ENCODE measurements at places on chromosomes 11 and 22. TPM values are rescaled to one million over a fixed set of nuclear protein-coding genes. Genes with fewer than 3 reads are reported as not detected.

GRCh38 chr22:50107529-50107928 is 17.7 kb downstream of the MOV10L1 start:
- DNase-seq = no peak

DNA sequence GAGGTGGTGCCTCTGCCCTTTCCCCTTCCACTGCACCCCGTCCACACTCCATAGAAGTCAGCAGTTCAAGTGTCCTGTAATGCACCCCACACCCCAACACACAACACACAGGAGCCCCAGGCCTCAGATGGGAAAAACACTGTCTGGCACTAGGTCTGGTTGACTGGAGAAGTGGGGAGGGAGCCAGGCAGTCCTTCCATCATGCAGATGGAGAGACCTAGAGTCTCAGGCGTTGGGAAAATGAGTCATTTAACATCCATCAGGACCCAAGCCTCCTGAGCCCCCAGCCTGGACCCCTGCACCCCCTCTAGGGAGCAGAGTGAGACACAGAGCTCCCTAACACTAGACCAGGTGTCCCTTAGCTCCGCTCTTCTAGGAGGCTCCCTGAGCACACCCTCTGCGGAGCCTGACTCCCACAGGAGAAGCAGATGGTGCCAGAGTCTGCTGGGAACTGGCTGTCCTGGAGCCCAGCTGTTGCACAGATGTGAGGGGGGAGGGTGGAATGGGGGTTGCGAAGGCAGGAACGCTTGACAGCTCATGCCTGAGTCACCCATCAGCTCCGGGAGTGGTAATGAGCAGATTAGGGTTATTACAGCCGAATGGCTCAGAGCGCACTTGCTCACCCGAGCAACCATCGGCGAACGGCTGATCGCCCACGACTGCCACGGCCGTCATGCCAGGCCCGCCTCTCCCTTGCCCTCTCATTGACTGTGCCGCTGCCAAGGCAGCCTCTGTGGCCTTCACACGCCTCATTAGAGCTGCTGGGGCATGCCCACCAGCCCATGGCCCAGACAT is 22.1 kb upstream of the SYT7 start:
- DNase-seq = peak; percentile 98

- DNase-seq = no peak
These were observed 62.6 kb upstream of the SLC6A5 start for GRCh38 chr11:20536784-20537183.

- DNase-seq = no peak
These were observed 151.5 kb upstream of the RASSF10 start for GRCh38 chr11:12857572-12857971.

Gene GLYAT
- total RNA-seq = not detected

Gene CTTN
- total RNA-seq = 364 TPM

Gene MAJIN
- not detected for total RNA-seq

DNA sequence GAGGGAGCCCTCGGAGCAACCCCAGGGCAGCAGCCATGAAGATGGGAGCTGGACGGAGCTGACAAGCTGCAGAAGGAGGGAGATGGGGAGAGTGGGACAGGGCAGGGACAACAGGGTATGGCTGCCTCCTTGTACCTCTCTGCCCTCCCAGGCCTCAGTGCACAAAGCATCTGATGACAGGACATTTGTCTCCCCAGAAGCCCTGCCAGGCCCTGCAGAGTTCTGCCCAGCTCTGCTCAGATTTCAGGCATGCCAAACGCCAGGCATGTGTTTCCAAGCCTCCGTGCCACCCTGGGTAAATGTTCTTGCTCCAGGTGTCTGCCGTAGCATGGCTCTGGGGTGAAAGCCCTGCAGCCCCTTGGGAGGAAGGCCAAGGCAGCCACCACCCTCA is 1.1 kb upstream of the IFITM10 start:
- no peak for DNase-seq

GRCh38 chr11:95790933-95791708 is 823 bp downstream of the CEP57 start:
- DNase-seq = peak; percentile 63

Gene SRRD
- total RNA-seq = 27.1 TPM

DNA sequence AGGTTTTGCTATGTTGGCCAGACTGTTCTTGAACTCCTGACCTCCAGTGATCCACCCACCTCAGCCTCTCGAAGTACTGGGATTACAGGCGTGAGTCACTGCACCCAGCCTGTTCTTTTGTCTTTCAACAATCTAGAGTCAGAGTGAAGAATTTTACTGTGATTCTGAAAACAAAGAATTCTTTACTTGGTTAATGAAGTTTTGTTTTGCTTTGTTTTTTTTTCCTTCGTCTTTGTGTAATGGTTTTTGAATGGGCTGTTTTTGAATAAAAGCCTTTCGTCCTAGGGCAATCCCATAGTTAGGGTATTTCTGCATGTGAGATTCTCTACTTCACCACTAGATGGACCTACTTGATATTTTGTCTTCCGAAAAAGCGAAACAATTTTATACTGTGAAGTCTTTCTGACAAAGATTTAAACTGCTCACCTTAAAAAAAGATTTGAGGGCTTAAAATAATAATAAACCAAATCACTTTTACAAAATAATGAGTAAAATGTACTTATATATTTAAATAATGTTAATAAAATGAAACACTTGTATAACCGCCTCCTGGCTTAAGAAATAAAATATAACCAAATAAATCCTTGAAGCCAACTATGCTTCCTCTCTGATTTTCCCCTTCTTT is 43.4 kb upstream of the SC5D start:
- DNase-seq = peak; percentile 59

GRCh38 chr22:37926771-37927636 is 20.9 kb downstream of the MICALL1 start:
- DNase-seq = no peak

Gene LRRC75B
- 6.0 TPM for total RNA-seq

DNA sequence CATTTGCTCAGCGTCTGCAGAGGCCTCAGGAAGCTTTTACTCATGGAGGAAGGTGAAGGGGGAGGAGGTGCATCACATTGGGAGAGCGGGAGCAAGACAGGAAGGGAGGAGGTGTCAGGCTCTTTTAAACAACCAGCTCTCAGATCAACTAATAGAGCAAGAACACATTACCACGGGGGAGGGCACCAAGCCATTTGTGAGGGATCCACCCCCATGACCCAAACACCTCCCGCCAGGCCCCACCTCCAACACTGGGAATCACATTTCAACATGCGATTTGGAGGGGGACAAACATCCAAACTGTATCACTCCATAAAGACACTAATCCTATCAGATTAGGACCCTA is 18.9 kb upstream of the THY1 start:
- DNase-seq = no peak

Gene MS4A12
- total RNA-seq = not detected

GRCh38 chr22:24497841-24498258 is 2.7 kb downstream of the UPB1 start:
- DNase-seq = no peak

Gene SCGB1A1
- total RNA-seq = not detected

- DNase-seq = no peak
These were observed 171.7 kb downstream of the INSC start for GRCh38 chr11:15286465-15286864.

DNA sequence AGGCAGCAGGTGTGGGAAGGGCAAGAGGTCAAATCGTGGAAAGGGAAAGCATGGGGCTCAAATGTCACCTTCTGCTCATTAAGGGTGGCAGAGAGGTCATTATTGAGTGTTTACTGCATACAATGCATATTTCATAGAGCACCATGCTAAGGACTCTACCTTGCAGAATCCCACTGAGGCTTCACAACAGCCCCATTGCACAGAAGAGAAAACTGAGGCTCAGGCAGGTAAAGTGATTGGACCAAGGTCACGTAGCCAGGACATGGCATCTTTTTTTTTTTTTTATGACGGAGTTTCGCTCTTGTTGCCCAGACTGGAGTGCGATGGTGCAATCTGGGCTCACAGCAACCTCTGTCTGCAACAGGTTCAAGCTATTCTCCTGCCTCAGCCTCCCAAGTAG is 7.8 kb downstream of the FLRT1 start:
- no peak for DNase-seq

Gene NAALAD2
- total RNA-seq = 7.9 TPM

GRCh38 chr11:767238-767637 is 10.0 kb downstream of the GATD1 start:
- DNase-seq = no peak

- DNase-seq = no peak
These were observed 395.6 kb downstream of the LARGE1 start for GRCh38 chr22:33524511-33525260.

GRCh38 chr11:134266440-134266839 is 9.7 kb upstream of the GLB1L3 start:
- DNase-seq = no peak

GRCh38 chr22:49852898-49853894 is at the start of gene ZBED4:
Gene ZBED4, plus strand, starts transcription at chr22:49853844. Its CDS starts 29,819 bp downstream, at chr22:49883663.
- DNase-seq = peak; percentile 95

DNA sequence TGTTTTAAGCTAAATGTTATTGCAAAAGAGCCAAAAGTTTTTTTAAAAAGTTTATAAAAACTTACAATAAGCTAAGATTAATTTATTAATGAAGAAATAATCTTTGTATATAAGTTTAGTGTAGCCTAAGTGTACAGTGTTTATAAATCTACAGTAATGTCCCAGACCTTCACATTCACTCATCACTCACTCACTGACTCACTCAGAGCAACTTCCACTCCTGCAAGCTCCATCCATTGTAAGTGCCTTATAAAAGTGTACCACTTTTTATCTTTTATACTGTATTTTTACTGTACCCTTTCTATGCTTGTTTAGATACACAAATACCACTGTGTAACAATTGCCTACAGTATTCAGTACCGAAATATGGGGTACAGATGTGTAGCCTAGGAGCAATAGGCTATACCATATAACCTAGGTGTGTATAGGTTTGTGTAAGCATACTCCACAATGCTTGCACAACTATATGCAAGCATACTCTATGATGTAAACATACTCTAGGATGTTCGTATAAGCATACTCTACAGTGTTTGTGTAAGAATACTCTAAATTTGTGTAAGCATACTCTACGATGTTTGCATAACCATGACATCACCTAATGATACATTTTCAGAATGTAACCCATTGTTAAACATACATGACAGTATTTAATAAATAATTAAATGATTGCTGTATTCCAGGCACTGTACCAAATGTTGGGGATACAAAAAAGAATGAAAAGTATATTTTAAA is 953.0 kb downstream of the KCNA4 start:
- peak; percentile 2 for DNase-seq

Gene GAL3ST1
- total RNA-seq = not detected

DNA sequence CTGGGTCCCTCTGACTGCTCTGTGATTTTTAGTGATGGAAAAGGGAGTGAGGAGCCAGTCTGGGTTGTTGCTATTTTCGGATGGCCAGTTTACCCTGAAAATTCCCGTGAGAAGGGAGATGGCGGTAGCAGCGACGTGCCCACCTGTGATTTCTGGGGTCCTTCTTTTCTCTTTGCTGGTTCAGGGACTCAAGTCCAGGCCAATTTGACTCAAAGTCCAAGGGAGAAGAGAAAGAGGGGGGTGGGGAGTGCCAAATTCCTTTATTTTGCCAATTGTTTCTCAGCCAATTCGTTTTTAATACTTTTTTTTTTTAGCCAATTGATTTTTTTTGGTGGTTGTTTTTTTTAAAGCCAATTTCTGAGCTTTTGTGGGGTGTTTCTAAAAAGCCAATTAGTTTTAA is 6.9 kb downstream of the IGF2 start:
- no peak for DNase-seq

DNA sequence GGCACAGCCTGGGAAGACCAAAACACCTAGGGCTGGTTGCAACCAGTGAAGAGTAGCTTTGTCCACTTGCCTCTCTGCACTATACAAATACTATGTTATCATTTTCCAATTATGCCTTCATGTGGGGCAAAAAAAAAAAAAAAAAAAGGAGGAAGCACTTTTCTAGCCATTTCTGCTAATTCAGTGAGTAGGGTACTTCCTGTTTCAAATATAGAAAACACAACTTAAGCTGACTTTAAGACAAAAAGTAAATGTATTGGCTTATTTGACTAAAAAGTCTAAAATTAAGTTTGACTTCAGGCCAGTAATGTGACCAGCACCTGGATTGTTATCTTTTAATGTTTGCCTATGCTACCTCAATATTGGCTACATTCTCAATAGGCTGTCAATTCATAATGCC is 15.3 kb downstream of the CCDC73 start:
- no peak for DNase-seq

Gene ABCC8
- not detected for total RNA-seq

DNA sequence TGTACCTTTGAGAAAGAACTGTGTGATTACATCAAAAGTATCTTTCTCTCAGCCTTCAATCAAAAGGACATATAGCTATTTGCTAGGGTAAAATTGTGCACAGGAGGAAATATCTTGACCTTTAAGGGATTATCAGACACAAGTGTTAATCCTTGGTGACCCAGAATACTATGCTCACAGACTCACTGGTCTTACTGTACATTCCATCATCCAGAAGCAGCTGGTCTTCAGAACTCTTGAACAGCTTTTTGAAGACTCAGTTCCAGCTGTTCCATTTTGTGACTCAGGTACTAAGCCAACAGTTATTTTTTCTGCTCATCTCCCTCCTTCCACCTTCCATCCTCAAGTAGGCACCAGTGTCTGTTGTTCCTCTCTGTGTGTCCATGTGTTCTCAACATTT is 19.8 kb downstream of the ZBED5 start:
- no peak for DNase-seq

DNA sequence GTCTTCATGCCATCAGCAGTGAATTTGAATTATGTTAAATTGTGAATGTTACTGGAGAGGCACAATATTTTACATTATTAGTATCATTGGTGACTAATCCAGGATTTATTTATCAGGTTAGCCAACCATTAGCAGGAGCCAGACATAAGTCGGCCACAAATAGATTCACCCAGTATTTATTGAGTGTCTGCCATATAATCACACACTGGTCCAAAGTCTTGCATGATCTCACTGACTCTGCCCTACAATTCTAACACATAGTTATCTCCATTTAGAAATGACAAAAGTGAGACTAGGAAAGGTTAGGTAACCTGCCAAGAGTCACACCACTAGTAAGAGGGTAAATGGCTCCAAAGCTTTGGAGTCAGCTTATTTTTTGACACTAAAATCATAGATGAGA is 179.6 kb downstream of the BLID start:
- peak; percentile 56 for DNase-seq

Gene KRTAP5-6
- not detected for total RNA-seq

DNA sequence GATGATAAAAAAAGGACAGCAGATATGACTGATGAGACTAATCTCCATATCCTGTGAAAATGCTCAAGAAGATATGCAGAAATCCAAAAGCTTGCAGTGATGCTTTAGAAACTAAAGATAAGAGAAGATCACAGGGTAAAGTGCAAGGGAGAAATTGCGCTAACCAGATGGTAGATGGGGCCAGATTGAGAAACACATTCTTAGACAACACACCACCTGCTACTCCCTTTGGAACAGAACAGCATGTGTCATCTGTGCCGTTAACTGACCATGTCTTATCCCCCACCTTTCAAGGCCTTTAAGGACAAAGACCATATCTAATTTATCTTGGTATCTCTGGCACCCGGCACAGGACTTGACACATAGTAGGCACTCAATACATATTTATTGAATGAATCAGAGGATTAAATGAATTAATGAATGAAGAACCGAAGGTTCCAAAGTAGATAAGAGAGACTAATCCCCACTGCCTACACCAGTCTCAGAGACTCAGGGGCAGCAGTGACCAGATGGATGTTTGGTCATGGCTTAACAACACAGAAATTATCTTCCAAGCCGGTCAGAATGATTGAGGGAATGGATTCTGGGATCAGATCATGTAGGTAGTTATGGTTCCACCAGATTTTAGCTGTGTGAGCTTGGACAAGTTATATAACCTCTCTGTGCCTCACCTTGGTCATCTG is 12.3 kb upstream of the P2RY2 start:
- DNase-seq = no peak

All from fibroblast of the aortic adventitia (primary cell).